Dorsolateral prefrontal cortex (tissue), 122 donors: ENCODE measurements at places on chromosomes 7 and 10. TPM values are rescaled to one million over a fixed set of nuclear protein-coding genes. Genes with fewer than 3 reads are reported as not detected.

Gene SRGN
- total RNA-seq: 81.1 TPM

Gene UTF1
- not detected for total RNA-seq

Gene CWF19L1
- total RNA-seq: 20.6 TPM

Gene C7orf57
- total RNA-seq: not detected

Gene GNGT1
- not detected for total RNA-seq

Gene TYW1
- total RNA-seq: 17.6 TPM

Gene SLC39A12
- 33.2 TPM for total RNA-seq

Gene ACBD5
- total RNA-seq: 52.7 TPM
